ENCODE measurements at places on chromosomes 11 and 22. TPM values are rescaled to one million over a fixed set of nuclear protein-coding genes. Genes with fewer than 3 reads are reported as not detected.

DNA sequence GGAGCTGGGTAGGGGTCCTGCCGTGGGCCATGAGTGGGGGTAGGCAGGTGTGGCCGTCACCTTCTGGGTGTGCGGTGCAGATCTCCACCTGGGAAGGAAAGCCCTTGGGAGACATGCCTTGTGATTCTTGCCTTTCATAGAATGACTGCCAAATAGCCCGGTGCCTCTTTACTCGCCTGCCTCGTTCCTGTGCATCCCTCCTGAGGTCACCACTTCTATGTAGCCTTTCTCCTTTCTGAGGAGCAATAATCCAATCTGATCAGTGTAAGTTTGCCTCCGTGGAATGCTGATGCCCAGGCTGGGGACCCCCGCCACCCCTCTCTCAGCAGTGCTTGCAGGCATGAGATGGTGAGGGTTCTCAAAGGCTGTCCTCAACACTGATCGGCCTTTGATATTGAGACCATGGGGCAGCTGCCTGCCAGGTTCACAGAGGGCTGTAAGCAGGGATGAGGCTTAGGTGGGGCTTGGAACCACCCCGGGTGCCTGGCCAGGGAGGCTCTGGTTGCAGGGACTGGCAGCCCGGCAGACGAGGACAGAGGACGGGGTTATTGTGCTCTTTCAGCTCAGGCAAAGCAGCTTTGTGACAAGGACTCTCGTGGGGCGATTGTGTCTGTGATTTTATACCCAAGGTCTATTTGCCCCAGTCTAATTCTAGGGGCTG lies 86.1 kb upstream of the WNT7B start:
- DNase-seq: no peak

- DNase-seq: no peak
Observed at GRCh38 chr11:79259800-79260199, 181.0 kb downstream of the TENM4 start.

DNA sequence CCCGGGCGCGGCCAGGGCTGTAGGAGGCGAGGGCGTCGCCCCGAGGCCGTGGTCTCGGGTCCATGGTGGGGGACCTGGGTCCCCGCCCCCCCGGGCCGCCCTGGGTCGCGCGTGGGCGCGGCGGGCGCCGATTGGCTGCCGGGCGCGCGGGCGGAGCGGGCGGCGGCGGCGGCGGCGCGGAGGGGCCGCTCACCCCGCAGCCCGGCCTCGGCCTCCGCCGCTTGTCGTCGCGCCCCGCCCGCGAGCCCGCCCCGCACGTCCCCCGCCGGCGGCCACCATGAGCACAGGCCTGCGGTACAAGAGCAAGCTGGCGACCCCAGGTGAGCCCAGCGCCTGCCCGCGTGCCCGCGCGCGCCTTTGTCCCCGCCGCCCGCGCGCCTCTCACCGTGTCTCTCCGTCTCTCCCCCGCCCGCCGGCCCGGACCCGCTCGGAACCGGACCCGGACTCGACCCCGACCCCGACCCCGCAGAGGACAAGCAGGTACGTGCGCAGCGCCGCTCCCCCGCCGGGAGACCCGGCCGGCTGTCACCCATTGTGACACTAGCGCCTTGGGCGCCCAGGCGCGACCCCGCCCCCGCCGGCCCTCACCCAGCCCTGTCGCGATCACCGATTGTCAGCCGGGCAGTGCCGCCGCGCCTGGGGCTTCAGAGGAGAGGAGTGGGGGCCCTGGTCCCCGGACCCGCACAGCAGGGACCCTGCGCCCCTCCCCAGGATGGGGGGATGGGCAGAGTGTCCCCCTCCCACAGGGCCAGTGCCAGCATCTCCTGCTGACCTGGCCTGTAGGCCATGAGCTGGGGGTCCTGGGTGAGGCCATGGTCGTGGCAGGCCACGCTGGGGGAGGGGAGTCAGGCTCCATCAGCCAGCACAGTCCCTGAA lies at the start of gene SEPTIN5:
Gene SEPTIN5, plus strand, starts transcription at position 192 of the 876 bp plus-strand sequence. Its CDS starts 86 bp downstream, at position 278.
- no peak for DNase-seq

GRCh38 chr22:34997633-34998299 lies 68.2 kb upstream of the ISX start:
- DNase-seq: no peak

- DNase-seq: no peak
Observed at GRCh38 chr22:44805711-44806110, 53.3 kb downstream of the ARHGAP8 start.

DNA sequence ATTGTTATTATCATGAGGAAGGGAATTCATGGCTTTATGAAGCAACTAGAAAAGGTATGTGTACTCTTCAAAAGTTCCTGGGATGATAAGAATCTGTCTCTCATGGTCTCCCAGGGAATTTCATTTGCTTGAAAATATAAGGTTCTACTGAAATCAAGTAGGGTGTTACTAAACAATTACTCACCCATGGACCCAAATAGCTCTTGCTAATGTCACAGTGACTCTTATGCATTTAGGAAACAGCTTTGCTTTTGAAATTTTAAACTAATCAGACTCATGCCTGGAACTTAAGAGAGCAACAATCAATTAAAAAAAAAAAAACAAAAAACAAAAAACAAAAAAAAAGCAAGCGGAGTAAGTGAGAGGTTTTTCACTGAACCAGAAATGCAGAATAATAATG lies 1546.3 kb upstream of the TENM4 start:
- DNase-seq: no peak

- no peak for DNase-seq
Observed at GRCh38 chr11:96817482-96818399, 427.9 kb downstream of the JRKL start.

DNA sequence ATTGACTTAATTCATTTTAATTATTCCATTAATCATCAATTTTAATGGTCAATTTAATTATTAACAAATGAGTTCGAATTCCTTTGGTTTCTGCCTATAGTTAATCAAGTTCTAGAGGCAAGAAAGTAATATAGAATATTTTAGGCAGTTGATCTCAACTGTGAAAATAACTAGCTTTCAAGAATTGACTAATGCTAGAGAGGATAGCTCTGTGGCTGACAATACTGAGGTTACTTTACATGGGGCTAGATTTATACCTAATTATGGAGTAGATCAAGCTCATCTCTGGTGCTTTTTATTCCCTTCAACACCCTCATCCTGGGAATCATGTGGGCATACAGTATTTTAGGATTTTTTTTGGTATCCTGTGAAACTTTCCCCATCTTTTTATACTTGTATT lies 259.4 kb downstream of the GRM5 start:
- no peak for DNase-seq

- DNase-seq: no peak
Observed at GRCh38 chr11:118364956-118365615, 5.7 kb downstream of the UBE4A start.

DNA sequence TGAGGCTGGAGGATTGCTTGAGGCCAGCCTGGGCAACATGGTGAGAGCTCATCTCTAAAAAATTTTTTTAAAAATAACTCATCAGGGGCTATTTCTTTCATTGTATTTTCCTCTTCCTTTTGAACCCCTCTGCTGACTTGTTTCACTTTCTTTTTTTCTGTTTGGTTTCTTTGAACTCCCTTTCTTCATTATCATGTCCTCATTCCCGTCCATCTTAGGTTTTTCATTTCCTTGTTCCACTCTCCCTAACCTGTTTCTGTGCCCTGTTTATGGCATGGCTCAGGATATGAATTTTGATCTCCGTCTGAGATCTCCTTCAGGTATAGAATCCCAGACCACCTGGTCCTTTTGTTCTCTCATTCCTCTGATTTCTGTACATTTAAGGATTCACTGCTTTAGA lies 12.5 kb downstream of the MARK2 start:
- no peak for DNase-seq

The POU2AF2 gene
- total RNA-seq: not detected

The XKR3 gene
- total RNA-seq: 0.14 TPM

The MCHR1 gene
- not detected for total RNA-seq

The ST14 gene
- not detected for total RNA-seq

The TMEM86A gene
- 1.5 TPM for total RNA-seq

The DDIAS gene
- 16.2 TPM for total RNA-seq

The PTPN5 gene
- total RNA-seq: not detected

The KRTAP5-10 gene
- not detected for total RNA-seq

The TRIM51 gene
- total RNA-seq: not detected

Measured in activated naive CD4-positive, alpha-beta T cell treated with anti-CD3 and anti-CD28 coated beads, Interleukin-2, amount 50 U/mL, for 72 hours (primary cell).